Activated gamma-delta T cell (primary cell): ENCODE measurements at places on chromosomes 7 and 10.

DNA sequence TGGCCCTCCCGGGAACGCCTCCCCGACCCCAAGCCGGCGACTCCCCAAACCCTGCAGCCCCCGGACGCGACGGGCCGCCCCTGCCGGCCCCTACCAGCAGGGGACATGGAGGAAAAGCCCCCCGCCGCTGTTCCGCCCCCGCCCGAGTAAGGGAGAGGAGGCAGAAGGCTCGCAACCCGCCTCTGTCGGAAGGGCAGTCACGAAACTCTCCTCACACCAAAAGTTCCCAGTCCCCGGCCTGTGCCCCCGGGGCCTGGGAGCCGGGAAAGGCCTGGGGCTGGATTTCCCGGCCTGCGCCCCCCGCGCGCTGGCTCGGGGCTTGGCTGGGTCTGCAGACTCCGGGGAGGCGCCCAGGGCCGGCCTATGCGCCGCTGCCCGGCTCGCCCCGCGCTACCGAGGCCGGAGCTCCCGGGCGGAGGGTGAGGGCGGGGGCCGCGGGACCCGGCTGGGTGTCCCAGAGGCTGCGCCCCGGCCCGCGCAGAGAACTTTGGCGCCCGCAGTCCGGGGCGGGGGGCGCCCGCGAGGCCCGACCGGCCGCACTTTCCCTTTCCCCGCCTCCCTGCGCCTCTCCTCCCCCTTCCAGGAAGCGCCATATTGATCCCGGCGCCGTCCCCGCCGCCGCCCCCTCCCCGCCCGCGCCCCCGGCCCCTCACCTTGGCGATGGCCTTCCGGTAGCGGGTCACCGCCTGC is 728 bp downstream of the PARD3 start:
- no peak for DNase-seq

GRCh38 chr7:131538813-131539179 is 17.6 kb downstream of the PODXL start:
- no peak for DNase-seq

DNA sequence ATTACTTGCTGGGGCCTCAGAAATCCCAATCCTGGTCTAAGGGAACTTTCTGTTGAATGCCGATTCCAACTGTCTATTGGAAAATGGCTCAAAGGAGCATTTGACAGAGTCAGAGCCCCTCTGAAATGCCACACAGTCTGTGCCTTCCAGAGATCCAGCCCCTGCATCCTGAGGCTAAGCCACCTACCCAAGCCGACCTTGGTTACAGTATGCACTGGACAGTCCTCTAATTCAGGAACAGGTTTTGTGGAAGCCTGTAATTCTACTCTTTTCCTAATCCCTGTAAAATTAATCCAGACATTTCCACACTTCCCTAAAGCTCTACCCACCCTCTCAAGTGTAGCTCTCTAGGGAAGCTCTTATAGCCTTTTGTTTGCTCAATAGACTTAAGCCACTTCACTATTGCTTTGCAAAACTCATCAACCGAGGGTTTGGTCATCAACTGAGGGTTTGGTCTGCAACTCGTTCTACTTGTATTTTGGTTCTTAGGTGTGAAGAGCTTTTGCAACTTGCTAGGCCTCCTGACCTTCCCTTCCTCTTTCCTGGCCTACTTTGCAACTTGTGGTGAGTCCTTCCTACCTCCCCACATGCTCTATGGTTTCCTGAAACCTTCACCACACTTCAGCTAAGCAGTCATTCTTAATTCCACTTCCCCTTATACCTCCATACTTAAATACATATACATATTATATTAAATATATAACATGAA is 364.8 kb downstream of the SFMBT2 start:
- DNase-seq = no peak

- no peak for DNase-seq
Observed at GRCh38 chr10:79019441-79020014, 49.2 kb upstream of the ZMIZ1 start.

DNA sequence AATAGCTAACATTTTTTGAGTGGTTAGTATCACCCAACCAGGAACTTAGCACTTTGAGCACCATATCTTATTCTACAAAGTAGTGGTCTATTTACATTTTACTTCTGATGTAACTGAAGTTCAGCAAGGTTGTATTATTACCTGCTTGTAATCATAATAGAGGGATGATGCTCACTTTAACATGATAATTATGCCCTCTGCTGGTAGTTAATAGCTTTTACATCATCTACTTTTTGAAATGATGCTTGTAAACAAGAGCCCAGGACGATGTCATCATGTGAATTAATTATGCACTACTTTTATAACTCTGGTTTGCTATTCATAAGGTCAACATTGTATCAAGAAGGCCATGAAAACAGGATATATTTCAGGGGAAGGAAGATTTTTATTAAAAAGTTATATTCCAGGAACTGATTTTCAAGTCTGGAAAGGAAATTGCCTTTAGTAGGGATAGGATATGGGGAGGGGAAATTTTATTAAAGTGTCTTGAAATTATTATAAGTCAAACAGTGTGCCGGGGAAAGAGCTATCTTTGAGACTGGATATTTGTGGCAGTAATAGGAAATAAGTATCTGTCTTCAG is 80.3 kb upstream of the SCIN start:
- DNase-seq = no peak

DNA sequence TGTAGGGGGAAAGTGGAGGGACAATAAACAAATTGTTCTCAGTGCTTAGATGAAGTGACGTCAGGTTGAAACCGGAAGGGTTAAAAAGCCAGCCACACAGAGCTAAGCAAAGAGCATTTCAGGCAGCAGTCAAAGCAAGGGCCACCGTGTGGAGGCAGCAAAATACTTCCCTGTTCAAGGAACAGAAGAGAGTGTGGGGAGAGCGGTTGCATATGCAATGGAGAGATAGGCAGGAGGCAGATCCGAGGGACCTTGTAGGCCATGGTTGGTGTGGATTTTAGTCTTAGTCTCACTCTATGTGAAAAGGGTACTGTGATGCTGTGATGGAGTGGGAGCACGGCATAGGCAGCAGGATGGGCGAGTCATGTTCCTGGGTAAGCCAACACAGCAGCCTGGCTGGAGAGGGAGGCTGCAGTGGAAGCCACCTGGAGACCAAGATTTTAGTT is 3.8 kb upstream of the STN1 start:
- DNase-seq = no peak

- no peak for DNase-seq
Observed at GRCh38 chr7:51226063-51226755, 90.4 kb downstream of the COBL start.
